ENCODE measurements at places on chromosomes 7 and 10.

DNA sequence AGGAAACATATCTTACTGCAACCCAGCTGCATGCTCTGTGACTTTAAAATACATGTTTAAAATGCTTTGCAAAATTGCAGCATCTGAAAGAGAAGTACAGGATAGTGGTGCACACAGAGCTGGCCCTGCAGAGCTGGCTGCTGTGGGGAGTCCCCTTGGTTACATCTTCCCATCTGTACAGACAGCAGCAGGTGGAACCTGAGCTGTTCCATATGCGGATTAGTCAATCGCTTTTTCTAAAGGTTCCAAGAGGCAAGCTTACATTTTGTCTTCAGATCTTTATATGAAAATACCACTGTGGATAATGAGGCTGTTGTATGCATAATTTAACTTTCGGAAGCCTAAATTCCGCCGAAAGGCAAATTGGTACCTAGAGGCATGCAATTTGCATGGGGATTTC lies 444.1 kb downstream of the NRG3 start:
- DNase-seq, result no peak

DNA sequence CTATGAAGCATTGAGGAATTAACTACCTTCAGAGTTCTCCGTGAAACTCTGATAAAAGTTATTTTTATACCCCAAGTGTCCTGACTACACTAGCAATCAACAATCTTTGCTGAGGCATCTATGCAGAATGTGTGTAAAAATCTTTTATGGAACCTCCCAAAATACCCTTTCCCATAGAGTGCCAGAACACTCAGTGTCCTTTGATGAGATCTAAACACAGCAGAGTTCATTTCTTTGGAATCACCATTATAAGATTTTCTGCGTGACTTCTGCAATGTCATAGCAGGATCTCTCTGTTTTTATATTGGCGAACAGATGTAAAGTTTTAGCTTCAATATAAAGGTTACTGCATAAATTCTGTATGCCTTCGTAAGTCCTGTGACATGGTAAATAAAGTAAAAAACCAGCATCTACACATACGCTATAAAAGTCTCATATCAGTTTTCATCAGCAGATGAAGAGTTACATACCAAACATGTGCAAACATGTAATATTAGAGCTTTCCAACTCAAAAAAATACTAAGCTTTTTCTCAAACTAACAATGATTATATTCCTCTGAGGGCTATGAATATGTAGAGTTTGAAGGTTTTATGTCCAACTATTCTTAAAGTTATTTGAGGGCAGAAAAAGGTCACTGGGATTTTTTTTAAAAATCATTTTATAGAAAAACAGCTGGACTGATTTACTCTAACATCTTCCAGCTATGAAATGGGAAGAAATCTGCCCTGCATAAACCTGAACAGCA lies 67.2 kb downstream of the SKIDA1 start:
- DNase-seq, result no peak

DNA sequence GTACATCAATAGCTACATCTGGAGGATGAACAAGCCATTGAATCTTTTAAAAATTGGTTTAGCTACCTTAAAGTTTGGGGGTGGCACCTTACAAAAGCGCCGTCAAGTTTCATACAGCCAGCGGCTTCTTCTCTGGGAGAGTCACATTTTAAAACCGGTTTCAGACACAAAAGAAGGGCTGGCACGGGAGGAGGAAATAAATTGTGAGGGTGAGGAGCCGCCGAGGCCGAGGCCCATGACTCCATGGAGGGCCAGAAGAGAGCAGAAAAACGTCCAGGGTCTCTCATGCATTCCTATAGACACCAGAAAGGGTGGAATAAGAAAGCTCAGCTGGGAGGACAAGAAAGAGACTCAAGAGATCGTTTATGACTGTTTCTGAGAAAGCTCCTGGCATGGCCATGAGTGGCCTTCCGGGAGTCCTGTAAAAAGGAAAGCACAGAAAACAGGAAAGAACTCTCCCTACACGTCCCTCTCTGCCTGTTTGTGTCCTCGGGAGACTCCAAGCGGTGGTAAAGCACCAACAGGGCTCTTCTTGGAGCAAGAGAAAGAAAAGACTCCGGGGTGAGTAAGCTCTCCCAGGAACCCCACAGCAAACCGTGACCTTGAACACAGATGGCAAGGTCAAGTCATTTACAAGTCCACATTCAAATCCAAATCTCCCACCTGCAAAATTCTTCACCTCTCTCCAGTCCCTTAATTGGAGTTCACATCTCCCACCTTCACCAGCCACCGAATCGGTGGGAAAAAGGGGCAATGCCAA lies 1.8 kb downstream of the FRAT2 start:
- no peak for DNase-seq

GRCh38 chr7:158109364-158110033 lies 478.1 kb downstream of the PTPRN2 start:
- DNase-seq, result no peak

GRCh38 chr10:59108886-59109288 lies 67.6 kb upstream of the PHYHIPL start:
- DNase-seq, result no peak

DNA sequence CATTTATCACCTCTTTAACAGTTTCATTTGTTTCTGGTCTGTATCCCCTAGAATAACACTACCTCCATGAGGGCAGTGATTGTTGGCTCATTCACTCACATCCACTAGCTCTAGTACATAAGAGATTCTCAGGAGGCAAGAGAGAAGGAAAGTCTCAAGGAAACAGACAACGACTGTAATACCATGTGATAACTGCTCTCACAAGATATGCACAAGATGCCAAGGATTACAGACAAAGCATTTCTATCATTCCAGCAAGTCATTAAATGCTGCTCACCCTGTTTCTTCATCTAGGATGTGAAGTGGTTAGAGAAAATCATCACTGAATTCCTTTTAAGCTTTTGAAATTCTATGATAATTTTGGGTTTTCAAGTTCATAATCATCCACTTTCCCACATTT lies 115.3 kb downstream of the HIBADH start:
- no peak for DNase-seq

Measured in NCI-H1092 treated with DMSO at 0.1 percent for 48 hours (cell line).